ENCODE measurements at places on chromosomes 2 and 18.
A peak's percentile ranks its signal among the peaks of the same experiment; 100 is the strongest.

DNA sequence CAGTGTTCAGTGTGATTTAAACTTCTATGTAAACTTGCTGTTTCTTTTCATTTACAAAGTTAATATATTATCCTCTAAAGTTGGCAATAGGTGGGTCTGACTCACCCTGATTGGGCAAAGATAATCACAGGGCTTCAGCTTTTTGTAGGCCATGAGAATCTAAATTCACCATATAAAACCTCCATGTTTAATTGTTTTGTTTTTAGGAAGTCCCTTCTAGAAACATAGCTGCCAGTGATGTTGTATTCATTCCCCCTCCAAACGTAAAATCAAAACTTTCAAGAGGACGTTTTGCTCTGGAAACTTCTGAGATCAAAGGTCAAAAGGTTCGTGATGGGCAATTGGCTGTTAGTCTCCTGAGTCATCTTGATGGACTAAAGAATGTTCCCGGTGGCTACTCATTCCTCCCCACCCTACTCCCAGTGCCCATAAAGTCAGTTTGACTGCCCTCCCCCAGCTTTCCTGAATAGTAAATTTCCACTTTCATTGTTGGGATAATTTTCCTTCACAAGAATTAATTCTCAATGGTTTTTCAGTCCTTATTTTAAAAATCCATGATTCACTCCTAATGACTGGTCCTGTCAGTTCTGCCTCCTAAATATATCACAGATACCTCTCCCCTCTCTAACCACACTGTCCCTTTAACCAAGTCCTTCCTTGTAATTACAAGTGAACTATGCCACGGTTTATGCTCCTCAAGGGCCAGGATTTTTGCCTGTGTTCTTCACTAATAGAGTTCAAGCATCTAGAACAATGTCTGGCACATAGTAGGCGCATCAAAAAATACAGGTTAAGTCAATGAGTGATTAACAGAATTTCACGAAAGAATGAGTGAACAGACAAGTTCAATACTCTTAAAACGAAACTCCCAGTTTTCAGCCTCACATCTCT, 164.4 kb upstream of the VRK2 start:
- no peaks in the 10 kb centered on the region for H3K27me3 ChIP-seq
- DNase-seq, result no peak
- peaks cover 6% of the 10 kb centered on the region for H3K4me1 ChIP-seq
- H3K27ac ChIP-seq, result no peak overlapping the region
- no peak overlapping the region for H3K4me3 ChIP-seq

GRCh38 chr2:27765621-27766286, 5.8 kb upstream of the MRPL33 start:
- H3K4me3 ChIP-seq, result peak overlapping the region; percentile 56
- H3K4me1 ChIP-seq, result peaks cover 8% of the 10 kb centered on the region
- no peaks in the 10 kb centered on the region for H3K36me3 ChIP-seq
- no peaks in the 10 kb centered on the region for H3K27me3 ChIP-seq
- DNase-seq, result peak; percentile 47
- peak overlapping the region; percentile 16 for H3K27ac ChIP-seq

GRCh38 chr2:74371421-74371820, 8.7 kb downstream of the DCTN1 start:
- no peaks in the 10 kb centered on the region for H3K27me3 ChIP-seq
- H3K27ac ChIP-seq, result no peak overlapping the region
- peaks cover 47% of the 10 kb centered on the region for H3K4me1 ChIP-seq
- H3K36me3 ChIP-seq, result peaks cover 69% of the 10 kb centered on the region

GRCh38 chr2:64792995-64793639, 139.4 kb upstream of the SERTAD2 start:
- no peak overlapping the region for H3K27ac ChIP-seq
- no peak for DNase-seq
- H3K4me1 ChIP-seq, result peaks cover 7% of the 10 kb centered on the region
- no peak overlapping the region for H3K4me3 ChIP-seq
- H3K36me3 ChIP-seq, result no peaks in the 10 kb centered on the region

DNA sequence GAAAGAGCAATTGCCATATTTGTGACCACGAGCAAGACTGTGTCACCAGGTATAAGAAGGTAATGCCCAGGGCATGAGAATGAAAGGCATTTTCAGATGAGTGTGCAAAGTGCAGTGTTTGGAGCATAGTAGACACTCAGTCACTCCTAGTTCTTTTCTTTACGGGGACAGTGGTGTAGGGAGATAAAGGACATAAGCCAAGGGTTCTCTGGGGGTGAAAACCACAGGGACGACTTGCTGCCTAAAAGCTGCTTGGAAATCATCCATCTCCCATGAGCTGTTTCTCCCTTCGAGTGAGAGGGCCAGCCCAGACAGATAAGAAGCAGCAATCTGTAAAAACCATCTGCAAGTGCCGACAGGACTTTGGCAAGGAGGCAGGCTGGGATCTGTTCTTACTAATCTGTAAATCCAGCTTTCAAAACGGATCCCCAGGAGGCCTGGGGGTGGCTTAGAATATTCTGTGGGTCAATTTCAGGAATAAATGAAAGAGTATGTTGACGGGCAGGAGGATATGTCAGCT, 221.6 kb downstream of the LPIN1 start:
- H3K4me1 ChIP-seq, result peaks cover 21% of the 10 kb centered on the region
- H3K27me3 ChIP-seq, result no peaks in the 10 kb centered on the region

DNA sequence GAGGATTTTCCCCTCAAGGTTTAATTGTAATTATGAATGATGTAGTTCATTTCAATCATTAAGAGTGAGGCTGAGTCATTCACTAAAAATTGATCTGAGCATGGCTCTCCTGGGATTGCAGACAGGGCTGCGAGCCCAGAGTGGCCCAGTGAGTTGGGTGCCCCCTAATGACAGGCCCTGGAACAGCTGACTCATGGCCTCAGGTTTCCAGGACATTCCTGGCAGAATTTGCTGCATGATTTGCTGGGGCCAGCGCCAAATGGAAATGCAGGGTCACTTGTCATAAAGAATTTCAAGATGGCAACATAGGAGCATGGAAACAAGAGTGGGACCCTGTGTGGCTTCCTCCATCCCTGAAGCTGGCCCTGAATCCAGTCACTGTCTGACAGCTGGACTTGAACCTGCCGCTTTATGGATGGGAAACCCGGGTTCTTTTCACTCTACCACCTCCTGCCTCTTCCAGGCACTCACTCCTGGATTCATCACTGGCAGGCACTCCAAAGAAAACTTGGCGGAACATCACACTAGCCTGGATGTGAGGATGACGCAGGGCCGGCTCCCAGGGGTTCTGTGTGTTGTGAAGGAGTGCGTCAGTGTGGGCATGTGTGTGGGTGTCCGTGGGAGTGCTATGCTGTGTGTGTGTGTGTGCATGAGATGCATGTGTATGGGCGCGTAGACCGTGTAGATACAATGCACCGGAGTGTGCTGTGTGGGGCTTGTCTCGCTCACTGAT, 15.2 kb downstream of the OTOF start:
- H3K36me3 ChIP-seq, result no peaks in the 10 kb centered on the region
- no peak overlapping the region for H3K4me3 ChIP-seq
- no peaks in the 10 kb centered on the region for H3K27me3 ChIP-seq
- no peaks in the 10 kb centered on the region for H3K4me1 ChIP-seq
- H3K27ac ChIP-seq, result no peak overlapping the region

- H3K27me3 ChIP-seq, result peaks cover 10% of the 10 kb centered on the region
- DNase-seq, result no peak
- peak overlapping the region; percentile 60 for H3K4me3 ChIP-seq
- peak overlapping the region; percentile 89 for H3K27ac ChIP-seq
- H3K36me3 ChIP-seq, result no peaks in the 10 kb centered on the region
Measured at GRCh38 chr2:17517481-17518211, 594 bp downstream of the RAD51AP2 start.

GRCh38 chr2:119062179-119062578, 96.4 kb downstream of the C1QL2 start:
- H3K27me3 ChIP-seq, result peaks cover 28% of the 10 kb centered on the region
- no peaks in the 10 kb centered on the region for H3K36me3 ChIP-seq
- no peak for DNase-seq
- no peak overlapping the region for H3K27ac ChIP-seq

DNA sequence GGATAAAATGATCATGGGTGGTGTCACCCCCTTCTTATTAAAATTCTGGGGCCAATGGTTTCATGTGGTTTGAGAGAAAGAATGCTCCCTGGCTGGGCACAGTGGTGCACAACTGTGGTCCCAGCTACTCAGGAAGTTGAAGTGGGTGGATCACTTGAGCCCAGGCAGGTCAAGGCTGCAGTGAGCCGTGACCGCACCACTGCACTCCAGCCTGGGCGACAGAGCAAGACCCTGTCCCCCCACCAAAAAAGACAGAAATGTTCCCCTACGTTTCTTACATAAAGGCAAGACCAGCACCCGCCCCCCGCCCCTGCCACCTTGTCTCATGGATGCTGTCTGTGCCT, 53.0 kb upstream of the ID2 start:
- no peaks in the 10 kb centered on the region for H3K27me3 ChIP-seq
- no peak overlapping the region for H3K27ac ChIP-seq
- H3K36me3 ChIP-seq, result no peaks in the 10 kb centered on the region
- peaks cover 12% of the 10 kb centered on the region for H3K4me1 ChIP-seq
- DNase-seq, result no peak
- no peak overlapping the region for H3K4me3 ChIP-seq

DNA sequence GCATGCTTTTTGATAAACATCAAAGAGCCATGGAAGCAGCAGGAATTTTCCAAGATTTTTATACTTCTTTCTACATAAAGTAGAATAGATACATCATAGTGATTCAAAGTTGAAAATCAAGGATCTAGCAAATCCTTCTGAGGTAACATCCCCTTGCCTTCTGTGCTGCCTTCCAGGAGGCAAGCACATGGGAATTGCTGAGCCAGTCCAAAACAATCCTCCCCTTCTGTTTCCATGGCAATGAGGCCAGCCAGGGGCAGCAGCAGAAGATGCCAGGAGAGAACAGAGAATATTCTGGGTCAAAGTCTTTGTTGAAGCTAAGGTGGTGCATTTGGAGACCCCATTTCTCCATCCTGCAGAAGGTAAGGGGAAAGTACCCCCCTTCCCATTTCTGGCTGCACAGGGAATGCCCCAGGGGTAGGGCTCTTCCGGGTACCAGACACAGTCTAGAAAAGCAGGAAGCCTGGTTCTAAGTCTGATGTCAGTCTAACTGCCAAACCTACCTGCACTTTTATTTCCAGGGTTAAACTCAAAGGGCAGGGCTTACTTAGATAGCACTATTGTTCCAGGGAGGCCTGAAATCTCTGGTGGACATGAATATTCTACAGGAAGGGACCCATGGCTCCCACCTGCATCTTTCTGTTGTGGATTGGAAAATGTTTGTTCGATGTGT, 22.1 kb downstream of the CENPA start:
- no peak for DNase-seq
- H3K27me3 ChIP-seq, result peaks cover 30% of the 10 kb centered on the region
- no peaks in the 10 kb centered on the region for H3K36me3 ChIP-seq
- H3K27ac ChIP-seq, result no peak overlapping the region
- no peak overlapping the region for H3K4me3 ChIP-seq

DNA sequence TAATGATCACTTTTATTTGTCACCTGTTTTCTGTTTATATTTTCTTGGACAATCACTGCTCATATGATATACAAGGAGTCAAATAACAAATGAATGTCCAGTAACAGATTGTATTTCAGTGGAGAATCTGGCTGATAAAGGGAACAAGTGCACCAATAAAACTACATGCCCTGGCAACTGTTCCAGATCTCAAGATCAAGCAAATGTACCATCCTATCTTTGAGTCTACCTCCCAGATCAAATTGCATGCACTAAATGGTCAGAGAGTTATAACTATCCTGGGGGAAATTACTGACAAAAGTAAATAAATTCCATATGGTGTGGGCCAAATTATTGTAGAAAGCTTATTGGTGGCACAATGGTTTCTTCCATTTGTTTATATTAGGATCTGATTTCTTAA, 452.8 kb downstream of the MBD2 start:
- no peaks in the 10 kb centered on the region for H3K36me3 ChIP-seq
- H3K4me3 ChIP-seq, result no peak overlapping the region
- no peaks in the 10 kb centered on the region for H3K27me3 ChIP-seq
- H3K4me1 ChIP-seq, result no peaks in the 10 kb centered on the region
- no peak for DNase-seq

GRCh38 chr18:77063260-77063659, 69.3 kb downstream of the MBP start:
- H3K27ac ChIP-seq, result peak overlapping the region; percentile 67
- no peaks in the 10 kb centered on the region for H3K27me3 ChIP-seq
- no peak for DNase-seq
- H3K4me1 ChIP-seq, result peaks cover 63% of the 10 kb centered on the region
- H3K4me3 ChIP-seq, result no peak overlapping the region
- H3K36me3 ChIP-seq, result peaks cover 12% of the 10 kb centered on the region

GRCh38 chr18:52433797-52434196, 93.8 kb downstream of the DCC start:
- peaks cover 7% of the 10 kb centered on the region for H3K27me3 ChIP-seq
- no peak overlapping the region for H3K4me3 ChIP-seq
- no peak overlapping the region for H3K27ac ChIP-seq
- no peaks in the 10 kb centered on the region for H3K36me3 ChIP-seq

DNA sequence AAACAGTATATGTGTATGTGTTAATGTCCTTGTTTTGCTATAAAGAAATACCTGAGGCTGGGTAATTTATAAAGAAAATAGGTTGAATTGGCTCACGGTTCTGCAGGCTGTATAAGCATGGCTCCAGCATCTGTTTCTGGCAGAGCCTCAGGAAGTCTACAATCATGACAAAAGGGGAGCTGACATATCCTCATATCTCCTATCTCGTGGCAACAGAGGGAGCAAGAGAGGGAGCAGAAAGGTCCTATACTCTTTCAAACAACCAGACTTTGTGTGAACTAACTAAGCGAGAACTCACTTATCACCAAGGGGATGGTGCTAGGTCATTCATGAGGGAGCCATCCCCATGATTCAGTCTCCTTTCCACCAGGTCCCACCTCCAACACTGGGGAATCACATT, 13.0 kb downstream of the CALCRL start:
- H3K36me3 ChIP-seq, result no peaks in the 10 kb centered on the region
- peak overlapping the region; percentile 48 for H3K27ac ChIP-seq
- H3K4me1 ChIP-seq, result peaks cover 63% of the 10 kb centered on the region
- H3K4me3 ChIP-seq, result no peak overlapping the region
- no peak for DNase-seq
- H3K27me3 ChIP-seq, result no peaks in the 10 kb centered on the region
